Endothelial cell (in vitro differentiated cells): ENCODE measurements at places on chromosomes 3 and 15. TPM values are rescaled to one million over a fixed set of nuclear protein-coding genes. Genes with fewer than 3 reads are reported as not detected.

DNA sequence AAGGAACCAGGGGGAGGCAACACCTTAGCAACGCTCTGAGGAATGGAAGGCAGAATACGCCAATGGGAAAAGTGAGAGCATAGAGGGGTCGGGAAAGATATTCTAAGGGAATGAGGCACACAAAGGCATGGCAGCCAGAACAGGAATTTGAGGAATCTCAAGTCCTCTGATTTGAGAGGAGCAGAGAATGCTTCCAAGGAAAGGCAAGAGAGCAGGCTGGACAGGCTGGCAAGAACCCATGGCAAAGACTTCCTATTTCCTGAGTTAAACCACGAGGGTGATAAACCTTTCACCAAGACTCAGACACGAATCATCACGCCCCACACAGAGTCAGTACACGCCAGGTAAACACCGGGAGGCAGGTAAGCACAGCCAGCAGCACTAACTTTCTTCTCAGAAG, 109.8 kb downstream of the IGF2BP2 start:
- no peak for DNase-seq
- peaks cover 18% of the 10 kb centered on the region for H3K27me3 ChIP-seq
- peaks cover 12% of the 10 kb centered on the region for H3K36me3 ChIP-seq
- peak overlapping the region; percentile 79 for H3K4me3 ChIP-seq

The IL16 gene
- total RNA-seq, result 29.6 TPM

The DNAJA4 gene
- total RNA-seq, result 2.1 TPM

- H3K27me3 ChIP-seq, result peaks cover 17% of the 10 kb centered on the region
- peaks cover 25% of the 10 kb centered on the region for H3K4me1 ChIP-seq
- H3K4me3 ChIP-seq, result peak overlapping the region; percentile 98
- peak overlapping the region; percentile 42 for H3K27ac ChIP-seq
Measured at GRCh38 chr3:9749296-9749644, 482 bp upstream of the OGG1 start.

DNA sequence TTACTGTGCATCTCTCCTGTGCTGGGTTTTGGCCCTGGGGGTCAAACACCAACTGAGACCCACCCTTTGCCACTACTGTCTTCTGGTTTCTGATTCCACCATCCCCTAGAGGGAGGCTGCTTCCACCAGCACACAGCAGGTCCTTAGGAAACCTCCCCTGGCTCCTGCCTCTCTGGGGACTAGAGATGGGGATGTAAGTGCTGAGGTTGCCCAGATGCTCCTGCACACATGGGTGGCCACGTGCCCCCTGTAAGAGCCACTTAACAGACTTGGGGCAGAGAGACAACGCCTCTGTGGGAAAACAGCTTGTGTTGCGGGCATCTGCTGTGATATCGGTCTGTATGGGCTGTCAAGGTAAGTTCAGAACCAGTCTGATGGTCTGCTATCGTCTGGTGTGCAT, 83.4 kb downstream of the ATP2B2 start:
- H3K27ac ChIP-seq, result no peak overlapping the region
- H3K4me3 ChIP-seq, result no peak overlapping the region
- H3K36me3 ChIP-seq, result peaks cover 4% of the 10 kb centered on the region
- no peaks in the 10 kb centered on the region for H3K4me1 ChIP-seq

The CHRM5 gene
- total RNA-seq, result not detected

The PPARG gene
- total RNA-seq, result 3.2 TPM

GRCh38 chr3:182765287-182765686, 28.0 kb upstream of the ATP11B start:
- no peaks in the 10 kb centered on the region for H3K27me3 ChIP-seq
- H3K36me3 ChIP-seq, result no peaks in the 10 kb centered on the region
- no peak overlapping the region for H3K27ac ChIP-seq
- H3K4me1 ChIP-seq, result no peaks in the 10 kb centered on the region

- H3K4me1 ChIP-seq, result peaks cover 2% of the 10 kb centered on the region
- H3K27ac ChIP-seq, result no peak overlapping the region
- peaks cover 1% of the 10 kb centered on the region for H3K27me3 ChIP-seq
- no peak overlapping the region for H3K4me3 ChIP-seq
- no peak for DNase-seq
Measured at GRCh38 chr3:171851660-171852058, 8.5 kb downstream of the TMEM212 start.

- H3K4me1 ChIP-seq, result peaks cover 19% of the 10 kb centered on the region
- H3K27ac ChIP-seq, result no peak overlapping the region
- H3K4me3 ChIP-seq, result no peak overlapping the region
- peaks cover 2% of the 10 kb centered on the region for H3K27me3 ChIP-seq
- peaks cover 11% of the 10 kb centered on the region for H3K36me3 ChIP-seq
- DNase-seq, result no peak
Measured at GRCh38 chr3:23474580-23475357, 271.6 kb downstream of the UBE2E2 start.

- no peak for DNase-seq
- peak overlapping the region; percentile 43 for H3K27ac ChIP-seq
- no peak overlapping the region for H3K4me3 ChIP-seq
- H3K36me3 ChIP-seq, result peaks cover 4% of the 10 kb centered on the region
Measured at GRCh38 chr3:47954567-47954966, 61.6 kb downstream of the MAP4 start.

GRCh38 chr15:25182736-25183445, 228.1 kb downstream of the SNRPN start:
- no peaks in the 10 kb centered on the region for H3K4me1 ChIP-seq
- no peak overlapping the region for H3K27ac ChIP-seq
- peaks cover 15% of the 10 kb centered on the region for H3K27me3 ChIP-seq
- no peak overlapping the region for H3K4me3 ChIP-seq
- peaks cover 10% of the 10 kb centered on the region for H3K36me3 ChIP-seq

DNA sequence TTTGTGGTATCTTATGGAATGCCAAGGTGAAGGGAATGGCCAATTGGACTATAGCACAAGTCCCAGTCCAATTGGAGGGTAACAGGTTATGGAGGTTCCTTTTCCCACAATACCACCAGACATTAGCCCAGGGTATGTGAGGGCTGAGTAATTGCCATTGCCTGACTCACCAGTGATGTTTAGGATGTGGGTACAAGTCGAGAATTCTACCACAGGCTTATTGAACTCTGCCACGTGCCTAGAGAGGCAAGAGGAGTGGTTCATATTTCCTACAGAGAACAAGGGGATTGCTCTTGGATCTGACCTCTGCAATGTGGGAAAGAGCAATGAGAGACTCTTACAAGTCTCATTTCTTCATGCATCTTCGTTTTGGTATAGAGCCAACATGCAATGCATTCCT, 85.0 kb upstream of the XCR1 start:
- H3K4me1 ChIP-seq, result peaks cover 6% of the 10 kb centered on the region
- no peaks in the 10 kb centered on the region for H3K36me3 ChIP-seq
- H3K27ac ChIP-seq, result no peak overlapping the region
- H3K27me3 ChIP-seq, result no peaks in the 10 kb centered on the region
- no peak overlapping the region for H3K4me3 ChIP-seq

DNA sequence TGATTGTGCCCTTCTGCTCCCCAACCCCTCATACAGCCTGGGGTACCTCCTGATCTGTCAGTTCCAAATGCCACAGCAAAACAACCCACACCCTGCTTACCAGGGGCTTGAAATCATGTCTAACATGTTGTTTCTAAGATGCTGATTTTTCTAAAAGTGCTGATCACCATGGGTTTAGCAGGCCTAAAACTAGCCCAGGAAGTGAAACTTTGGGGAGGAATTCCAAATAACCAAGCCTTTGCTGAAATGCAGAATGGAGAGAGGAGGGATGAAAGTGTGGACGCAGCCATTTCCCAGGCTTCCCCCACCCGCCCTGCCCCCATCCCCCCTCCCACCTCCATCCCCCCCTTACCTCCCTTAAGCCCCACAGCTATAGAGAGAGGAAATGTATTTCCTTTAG, 2.0 kb upstream of the HRH1 start:
- DNase-seq, result no peak
- H3K27me3 ChIP-seq, result peaks cover 9% of the 10 kb centered on the region
- H3K4me1 ChIP-seq, result peaks cover 10% of the 10 kb centered on the region

The COL6A5 gene
- not detected for total RNA-seq

DNA sequence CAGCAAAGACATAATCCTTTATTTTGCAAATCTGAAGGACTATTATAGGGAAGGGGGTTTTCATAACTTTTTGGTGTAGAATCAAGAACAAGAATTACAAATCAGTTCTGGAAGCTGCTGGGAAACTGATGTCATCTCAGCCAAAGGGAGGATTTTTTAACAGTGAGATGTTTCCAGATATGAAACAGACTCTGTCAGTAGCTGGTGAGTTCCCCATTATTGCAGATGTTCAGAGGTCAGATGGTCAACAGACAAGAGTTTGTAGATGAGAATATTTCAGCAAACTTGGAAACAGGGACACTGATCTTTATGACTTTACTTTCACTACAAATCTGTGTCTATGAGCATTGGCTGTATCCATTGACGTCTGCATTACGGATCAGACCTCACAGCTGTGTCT, 71.9 kb upstream of the LPP start:
- H3K4me1 ChIP-seq, result no peaks in the 10 kb centered on the region
- no peak overlapping the region for H3K4me3 ChIP-seq
- DNase-seq, result no peak
- H3K36me3 ChIP-seq, result no peaks in the 10 kb centered on the region

- H3K27ac ChIP-seq, result no peak overlapping the region
- peaks cover 4% of the 10 kb centered on the region for H3K36me3 ChIP-seq
- H3K27me3 ChIP-seq, result peaks cover 9% of the 10 kb centered on the region
- DNase-seq, result no peak
- H3K4me1 ChIP-seq, result no peaks in the 10 kb centered on the region
Measured at GRCh38 chr3:50600841-50601591, 10.6 kb downstream of the CISH start.

DNA sequence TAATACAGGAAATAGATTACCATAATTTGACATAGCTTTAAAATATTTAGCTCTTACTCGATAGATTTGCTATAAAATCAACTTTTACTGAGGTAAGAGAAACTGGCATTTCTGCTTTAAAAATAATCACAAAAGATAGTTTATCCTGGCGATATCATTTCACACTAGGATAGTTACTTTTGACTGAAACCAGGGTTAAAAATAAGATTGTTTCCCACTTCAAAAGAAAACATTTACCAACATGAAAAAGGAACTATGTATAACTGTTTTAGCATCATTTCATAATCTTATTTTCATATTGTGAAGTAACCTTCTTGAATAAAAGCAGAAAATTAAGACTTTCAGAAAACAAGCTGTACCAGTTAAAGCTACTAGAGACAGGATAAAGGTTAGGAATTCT, 15.3 kb downstream of the PSMD6 start:
- H3K4me1 ChIP-seq, result no peaks in the 10 kb centered on the region
- H3K27ac ChIP-seq, result no peak overlapping the region
- H3K27me3 ChIP-seq, result no peaks in the 10 kb centered on the region
- peaks cover 24% of the 10 kb centered on the region for H3K36me3 ChIP-seq
- H3K4me3 ChIP-seq, result no peak overlapping the region
- DNase-seq, result no peak

- peaks cover under 1% of the 10 kb centered on the region for H3K36me3 ChIP-seq
- peaks cover 16% of the 10 kb centered on the region for H3K27me3 ChIP-seq
- peak; percentile 21 for DNase-seq
- no peak overlapping the region for H3K4me3 ChIP-seq
- H3K27ac ChIP-seq, result no peak overlapping the region
Measured at GRCh38 chr15:39583596-39584265, 2.9 kb downstream of the THBS1 start.

The ZBTB11 gene
- total RNA-seq, result 13.0 TPM

- DNase-seq, result no peak
- H3K27me3 ChIP-seq, result peaks cover 2% of the 10 kb centered on the region
- no peak overlapping the region for H3K27ac ChIP-seq
- H3K4me3 ChIP-seq, result no peak overlapping the region
- H3K4me1 ChIP-seq, result peaks cover 4% of the 10 kb centered on the region
Measured at GRCh38 chr3:65894126-65894525, 144.6 kb downstream of the MAGI1 start.

DNA sequence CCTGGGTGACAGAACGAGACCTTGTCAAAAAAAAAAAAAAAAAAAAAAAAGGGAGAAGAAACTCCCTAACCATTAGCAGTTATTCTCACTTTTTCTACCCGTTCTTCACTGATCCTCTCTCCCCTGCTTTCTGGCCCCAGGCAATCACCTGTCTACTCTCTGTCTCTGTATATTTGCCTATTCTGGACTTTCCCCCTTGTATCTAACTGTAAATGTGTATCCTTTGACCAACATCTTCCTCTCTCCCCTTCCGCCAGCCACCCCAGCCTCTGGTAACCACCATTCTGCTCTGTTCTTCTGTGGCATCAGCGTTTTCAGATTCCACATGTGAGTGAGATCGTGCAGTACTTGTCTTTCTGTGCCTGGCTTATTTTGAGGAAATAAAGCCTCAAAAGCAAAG, 6.9 kb downstream of the CYFIP1 start:
- peaks cover 4% of the 10 kb centered on the region for H3K27me3 ChIP-seq
- H3K36me3 ChIP-seq, result no peaks in the 10 kb centered on the region
- DNase-seq, result no peak
- H3K27ac ChIP-seq, result no peak overlapping the region
- H3K4me3 ChIP-seq, result no peak overlapping the region
